ENCODE measurements at places on chromosomes 12 and 14. TPM values are rescaled to one million over a fixed set of nuclear protein-coding genes. Genes with fewer than 3 reads are reported as not detected.
A peak's percentile ranks its signal among the peaks of the same experiment; 100 is the strongest.

- H3K27ac ChIP-seq = no peak overlapping the region
- peak; percentile 19 for DNase-seq
- no peaks in the 10 kb centered on the region for H3K4me1 ChIP-seq
Observed at GRCh38 chr12:85951823-85952222, 77.7 kb downstream of the NTS start.

GRCh38 chr14:93114713-93115068, 1.0 kb downstream of the ITPK1 start:
- peaks cover 34% of the 10 kb centered on the region for H3K4me1 ChIP-seq
- peak overlapping the region; percentile 92 for H3K4me3 ChIP-seq
- no peaks in the 10 kb centered on the region for H3K36me3 ChIP-seq
- no peaks in the 10 kb centered on the region for H3K27me3 ChIP-seq
- no peak for DNase-seq
- peak overlapping the region; percentile 90 for H3K27ac ChIP-seq

DNA sequence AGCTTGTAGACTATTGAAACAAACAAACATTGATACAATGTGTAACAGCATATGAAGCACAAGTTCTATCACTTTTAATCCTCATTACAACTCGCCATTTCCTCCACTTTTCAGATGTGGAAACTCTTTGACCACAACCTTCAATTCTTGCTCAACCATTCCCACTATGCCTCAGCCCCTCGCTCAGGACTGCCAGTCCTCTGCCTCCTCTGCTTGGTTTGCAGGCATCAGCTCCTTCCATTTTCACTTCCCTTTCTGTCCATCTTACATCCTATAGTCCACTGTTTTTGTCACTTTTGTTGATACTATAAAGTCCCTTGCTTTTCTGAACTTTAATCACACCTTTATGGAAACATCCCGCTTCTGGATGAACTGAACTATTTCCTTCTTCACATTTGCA, 28.2 kb upstream of the CD27 start:
- H3K4me3 ChIP-seq = no peak overlapping the region
- DNase-seq = no peak
- peaks cover 7% of the 10 kb centered on the region for H3K36me3 ChIP-seq
- no peaks in the 10 kb centered on the region for H3K27me3 ChIP-seq
- H3K4me1 ChIP-seq = no peaks in the 10 kb centered on the region

DNA sequence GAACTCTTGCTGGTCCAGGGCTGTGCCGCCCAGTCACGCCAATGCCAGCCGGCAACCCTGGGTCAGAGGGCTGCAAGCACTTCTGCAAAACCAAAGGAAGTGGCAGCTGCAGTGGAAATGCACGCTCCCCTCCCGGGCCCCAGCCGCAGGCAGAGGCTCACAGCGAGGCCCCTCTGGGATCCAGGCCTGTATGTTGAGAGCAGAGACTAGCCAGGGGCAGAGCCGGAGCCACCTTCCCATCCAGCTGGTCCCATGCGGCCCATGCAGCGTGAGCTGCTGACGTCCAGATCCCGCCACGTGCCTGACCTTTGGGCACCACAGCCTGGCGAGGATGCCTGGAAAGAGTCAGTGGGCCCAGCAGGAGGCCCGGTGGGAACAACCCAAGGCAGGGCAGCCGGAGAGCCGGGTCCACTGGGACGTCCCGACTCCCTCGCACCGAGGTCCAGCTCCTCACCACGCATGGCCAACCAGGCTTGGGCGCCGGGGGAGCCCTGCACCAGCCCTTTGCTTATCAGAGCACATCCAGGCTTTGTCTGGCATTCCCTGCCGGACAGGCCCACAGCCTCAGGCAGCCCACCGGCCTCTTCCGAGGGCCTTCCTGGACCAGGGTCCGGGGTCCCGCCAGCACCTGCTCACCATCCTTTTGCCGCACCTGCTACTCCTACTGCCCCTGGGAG, 4.3 kb downstream of the GPR132 start:
- no peaks in the 10 kb centered on the region for H3K36me3 ChIP-seq
- peaks cover 15% of the 10 kb centered on the region for H3K4me1 ChIP-seq
- no peaks in the 10 kb centered on the region for H3K27me3 ChIP-seq
- DNase-seq = no peak
- H3K4me3 ChIP-seq = no peak overlapping the region

Gene ATL1
- total RNA-seq = 1.4 TPM

Gene ARMH4
- total RNA-seq = 1.7 TPM

GRCh38 chr14:102164241-102164641, 24.5 kb downstream of the WDR20 start:
- no peaks in the 10 kb centered on the region for H3K4me1 ChIP-seq
- no peaks in the 10 kb centered on the region for H3K27me3 ChIP-seq
- no peak overlapping the region for H3K27ac ChIP-seq
- no peaks in the 10 kb centered on the region for H3K36me3 ChIP-seq
- no peak overlapping the region for H3K4me3 ChIP-seq

DNA sequence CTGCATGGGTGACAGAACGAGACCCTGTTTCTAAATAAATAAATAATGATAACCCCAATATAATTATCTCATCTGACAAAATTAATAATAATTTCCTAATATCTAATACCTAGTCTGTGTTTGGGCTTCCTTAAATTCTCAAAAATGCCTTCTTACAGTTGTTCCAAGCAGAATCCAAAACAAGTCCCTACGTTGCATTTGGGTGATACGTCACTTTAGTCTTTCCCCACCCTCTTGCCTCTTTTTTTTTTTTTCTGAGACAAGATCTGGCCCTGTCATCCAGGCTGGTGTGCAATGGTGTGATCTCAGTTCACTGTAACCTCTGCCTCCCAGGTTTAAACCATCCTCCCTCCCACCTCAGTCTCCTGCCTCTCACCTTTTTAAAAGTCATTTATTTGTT, 26.7 kb downstream of the VEZT start:
- H3K27me3 ChIP-seq = no peaks in the 10 kb centered on the region
- H3K4me3 ChIP-seq = no peak overlapping the region
- H3K27ac ChIP-seq = no peak overlapping the region
- H3K36me3 ChIP-seq = no peaks in the 10 kb centered on the region
- H3K4me1 ChIP-seq = no peaks in the 10 kb centered on the region
- DNase-seq = no peak

DNA sequence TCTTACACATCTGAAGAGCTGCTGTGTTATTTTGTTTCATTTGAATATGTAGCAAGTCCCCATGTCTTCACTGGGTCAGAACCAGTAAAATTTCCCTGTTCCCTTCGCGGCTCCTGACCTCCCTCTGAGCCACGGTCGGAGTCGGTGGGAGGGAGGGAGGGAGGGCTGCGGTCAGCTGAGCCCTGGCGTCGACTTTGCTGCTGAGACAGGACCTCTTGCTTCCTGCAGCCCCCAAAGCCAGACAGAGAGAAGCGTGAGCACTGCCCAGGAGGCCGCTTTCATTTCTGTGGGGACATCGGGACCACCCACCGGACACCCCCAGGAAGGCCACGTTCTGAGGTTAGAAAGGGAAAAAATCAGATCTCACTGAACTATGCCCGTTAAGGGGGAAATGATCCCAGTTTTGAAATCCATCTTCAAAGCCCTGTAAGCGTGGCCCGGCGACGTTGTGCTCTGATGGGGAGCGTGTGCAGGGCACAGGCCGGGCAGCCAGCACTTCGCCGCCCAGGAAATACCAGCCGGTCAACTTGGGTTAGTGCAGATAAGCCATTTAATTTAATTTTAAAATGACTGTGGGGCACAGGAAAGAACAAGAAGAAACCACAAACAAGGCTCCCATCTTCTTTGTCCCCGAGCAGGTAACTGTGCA, 42.1 kb downstream of the NOC4L start:
- no peak overlapping the region for H3K4me3 ChIP-seq
- DNase-seq = no peak
- H3K36me3 ChIP-seq = no peaks in the 10 kb centered on the region
- H3K27ac ChIP-seq = no peak overlapping the region
- H3K4me1 ChIP-seq = peaks cover 22% of the 10 kb centered on the region
- 0 out of 2 replicates have a peak, but pooled peaks cover 6% of the 10 kb centered on the region for H3K27me3 ChIP-seq

- H3K4me3 ChIP-seq = no peak overlapping the region
- no peaks in the 10 kb centered on the region for H3K27me3 ChIP-seq
- H3K36me3 ChIP-seq = no peaks in the 10 kb centered on the region
- no peak overlapping the region for H3K27ac ChIP-seq
Observed at GRCh38 chr14:85234156-85235025, 295.6 kb upstream of the FLRT2 start.

GRCh38 chr14:99037777-99038430, 234.1 kb downstream of the BCL11B start:
- H3K4me3 ChIP-seq = no peak overlapping the region
- no peak overlapping the region for H3K27ac ChIP-seq
- H3K36me3 ChIP-seq = no peaks in the 10 kb centered on the region
- no peak for DNase-seq
- no peaks in the 10 kb centered on the region for H3K27me3 ChIP-seq
- H3K4me1 ChIP-seq = peaks cover 10% of the 10 kb centered on the region

DNA sequence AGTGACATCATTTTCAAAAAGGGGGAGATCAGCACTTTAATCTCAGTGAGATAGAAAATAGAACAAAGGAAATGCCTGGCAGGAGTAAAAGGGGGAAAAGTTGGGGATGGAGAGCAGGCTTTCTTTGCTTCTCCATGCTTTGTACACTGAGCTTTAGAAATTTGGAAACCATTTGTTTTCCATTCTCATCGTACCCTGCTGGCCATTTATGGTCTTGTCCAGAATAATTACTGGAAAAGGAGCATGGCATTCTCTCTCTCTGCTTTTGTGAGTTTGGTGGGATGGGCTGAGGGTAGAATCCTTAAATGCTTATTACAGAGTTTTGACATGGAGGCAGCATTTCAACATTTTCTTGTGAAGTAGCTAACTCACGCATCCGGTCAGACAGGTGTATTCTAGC, 104.4 kb upstream of the FLRT2 start:
- H3K27ac ChIP-seq = no peak overlapping the region
- no peaks in the 10 kb centered on the region for H3K4me1 ChIP-seq
- H3K36me3 ChIP-seq = no peaks in the 10 kb centered on the region
- DNase-seq = no peak

DNA sequence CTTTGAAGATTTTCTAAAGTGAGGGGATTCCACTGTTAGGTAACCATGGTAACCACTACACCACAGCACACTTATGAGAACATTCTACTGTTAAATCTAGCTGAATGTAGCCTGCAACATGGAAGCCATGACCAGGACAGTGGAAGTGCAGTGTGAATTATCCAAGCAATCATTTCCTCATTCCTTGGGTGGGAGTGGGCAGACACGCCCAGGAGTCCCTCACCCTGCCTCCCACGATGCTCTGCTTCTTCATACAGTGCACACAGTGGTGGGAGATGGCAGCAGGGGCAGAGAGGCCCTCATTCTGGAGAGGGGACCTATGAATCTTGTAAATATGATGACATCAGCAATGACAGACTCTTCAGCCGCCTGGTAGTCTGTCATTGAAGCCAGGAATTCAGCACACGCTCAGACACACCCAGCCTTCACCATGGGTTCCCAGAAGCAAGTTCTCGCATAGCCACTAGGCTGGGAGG, 70.1 kb upstream of the HOXC13 start:
- H3K4me1 ChIP-seq = peaks cover 18% of the 10 kb centered on the region
- no peaks in the 10 kb centered on the region for H3K36me3 ChIP-seq
- H3K27me3 ChIP-seq = no peaks in the 10 kb centered on the region
- H3K4me3 ChIP-seq = no peak overlapping the region
- DNase-seq = no peak

DNA sequence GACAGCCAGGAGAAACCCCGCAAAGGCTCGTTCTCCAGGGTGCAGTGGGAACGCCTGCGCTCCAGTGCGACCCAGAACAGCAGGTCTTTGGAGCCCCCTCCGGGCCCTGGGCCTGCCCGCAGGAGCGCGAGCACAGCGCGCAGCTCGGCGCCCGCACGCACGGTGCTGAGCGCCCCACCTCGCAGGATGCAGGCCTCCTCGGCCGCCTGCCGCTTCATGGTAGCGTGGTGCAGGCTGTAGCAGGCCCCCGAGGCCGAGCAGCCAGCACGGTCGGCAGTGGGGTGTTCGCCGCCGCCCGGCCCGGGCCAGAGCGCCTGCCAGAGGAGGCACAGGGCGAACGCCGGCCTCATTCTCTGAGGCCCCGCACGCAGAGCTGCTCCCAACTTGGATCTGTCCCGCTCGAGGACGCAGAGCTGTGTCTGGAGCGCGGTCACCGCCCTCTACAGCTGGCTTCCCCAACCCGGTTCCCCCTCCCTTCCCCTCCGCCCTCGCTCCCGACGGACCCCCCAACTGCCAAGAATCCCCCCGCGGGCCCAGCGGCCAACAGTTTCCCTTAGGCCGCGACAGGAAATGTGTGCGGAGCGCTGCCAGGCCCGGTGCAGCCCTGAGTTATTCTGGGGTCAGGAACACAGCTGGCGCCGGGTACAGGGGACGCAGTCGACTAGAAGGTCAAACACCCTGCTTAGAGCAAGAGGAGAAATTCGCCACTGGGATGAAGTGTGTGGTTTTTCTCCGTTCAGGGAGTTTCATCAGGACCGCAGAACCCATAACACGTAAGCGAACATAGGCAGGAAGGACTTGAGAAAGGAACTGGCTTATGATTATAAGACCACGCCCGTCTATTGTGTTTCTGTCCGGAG, at the start of gene CLEC14A:
Gene CLEC14A (minus strand): TSS at position 421 of the 860 bp plus-strand sequence. CDS start 71 bp downstream, at position 350.
- DNase-seq = no peak
- H3K4me3 ChIP-seq = no peak within 1 kb of the TSS
- no peak within 1 kb of the TSS for H3K27ac ChIP-seq
- no peaks in the 10 kb centered on the region for H3K4me1 ChIP-seq

GRCh38 chr12:92210071-92210470, 64.4 kb upstream of the BTG1 start:
- H3K27me3 ChIP-seq = no peaks in the 10 kb centered on the region
- DNase-seq = no peak
- no peaks in the 10 kb centered on the region for H3K4me1 ChIP-seq
- no peak overlapping the region for H3K27ac ChIP-seq
- H3K36me3 ChIP-seq = no peaks in the 10 kb centered on the region
- no peak overlapping the region for H3K4me3 ChIP-seq

- no peak for DNase-seq
- peaks cover 12% of the 10 kb centered on the region for H3K4me1 ChIP-seq
- H3K36me3 ChIP-seq = no peaks in the 10 kb centered on the region
- no peaks in the 10 kb centered on the region for H3K27me3 ChIP-seq
- H3K4me3 ChIP-seq = no peak overlapping the region
Observed at GRCh38 chr14:35368583-35369392, 35.8 kb downstream of the NFKBIA start.

Gene PTGER2
- total RNA-seq = 0.57 TPM

Gene DNAH10
- 1.3 TPM for total RNA-seq

DNA sequence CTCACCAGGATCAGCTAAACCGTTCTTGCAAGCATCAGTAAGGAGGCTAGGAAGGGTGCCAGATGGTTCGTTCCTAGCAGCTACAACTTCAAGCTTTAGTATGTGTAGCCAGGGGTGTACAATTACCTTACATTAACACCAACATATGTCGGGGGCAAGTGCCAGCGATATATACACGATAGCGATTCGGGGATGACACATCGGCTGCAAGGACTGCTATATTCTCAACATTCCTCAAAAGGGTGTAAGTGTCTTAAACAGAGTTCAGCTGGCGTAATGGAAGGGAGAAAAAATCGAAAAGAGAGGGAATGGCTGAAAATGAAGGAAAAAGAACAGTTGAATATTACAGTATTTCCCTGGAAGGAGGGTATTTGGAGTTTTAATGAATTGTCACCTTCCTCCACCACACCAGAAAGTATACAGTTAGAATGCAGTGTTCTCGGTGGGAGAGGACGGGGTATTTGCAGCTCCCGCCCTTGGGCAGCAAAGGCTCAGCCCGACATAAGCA, 545 bp downstream of the LIMA1 start:
- H3K36me3 ChIP-seq = 0 out of 2 replicates have a peak, but pooled peaks cover 5% of the 10 kb centered on the region
- peaks cover 25% of the 10 kb centered on the region for H3K4me1 ChIP-seq
- no peak for DNase-seq
- peak overlapping the region; percentile 27 for H3K27ac ChIP-seq

Gene AKAP6
- total RNA-seq = 1.9 TPM

- DNase-seq = peak; percentile 96
- peak within 1 kb of the TSS; percentile 59 for H3K4me3 ChIP-seq
- H3K27me3 ChIP-seq = no peaks in the 10 kb centered on the region
- peak within 1 kb of the TSS; percentile 93 for H3K27ac ChIP-seq
Observed at GRCh38 chr12:12891080-12891880, at the start of gene GPRC5A. GPRC5A (plus strand) TSS chr12:12891562; CDS start chr12:12908250, 16,688 bp downstream.

Gene OR6C4
- total RNA-seq = not detected

All from HCT116 (cell line).